Cortex of kidney (tissue), 1 donor: ENCODE measurements at places on chromosomes 3 and 15.

GRCh38 chr3:184275961-184276910 is at the start of gene ECE2:
TSS of gene ECE2 (plus strand) at chr3:184276022. CDS start at chr3:184276154, 132 bp downstream.
- no peak for DNase-seq

DNA sequence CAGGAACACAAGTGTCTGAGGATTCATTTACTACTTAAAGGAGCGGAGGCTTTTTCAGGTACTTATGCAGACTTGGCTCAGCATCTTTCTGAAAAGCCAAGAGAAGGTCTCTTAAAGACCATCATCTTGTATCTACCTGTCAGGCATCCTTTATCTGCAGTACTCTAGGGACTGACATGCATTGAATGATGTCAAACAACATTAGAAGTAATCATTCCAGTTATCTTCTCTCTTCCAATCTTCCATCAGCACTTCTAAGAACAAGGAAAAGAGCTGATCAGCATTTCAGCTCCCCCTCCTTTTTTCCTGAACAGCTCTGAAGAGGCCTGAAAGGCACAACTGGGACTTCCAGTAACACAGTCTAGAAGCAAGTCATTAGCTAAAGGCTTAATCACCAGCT is 214.8 kb downstream of the KCNH8 start:
- no peak for DNase-seq

DNA sequence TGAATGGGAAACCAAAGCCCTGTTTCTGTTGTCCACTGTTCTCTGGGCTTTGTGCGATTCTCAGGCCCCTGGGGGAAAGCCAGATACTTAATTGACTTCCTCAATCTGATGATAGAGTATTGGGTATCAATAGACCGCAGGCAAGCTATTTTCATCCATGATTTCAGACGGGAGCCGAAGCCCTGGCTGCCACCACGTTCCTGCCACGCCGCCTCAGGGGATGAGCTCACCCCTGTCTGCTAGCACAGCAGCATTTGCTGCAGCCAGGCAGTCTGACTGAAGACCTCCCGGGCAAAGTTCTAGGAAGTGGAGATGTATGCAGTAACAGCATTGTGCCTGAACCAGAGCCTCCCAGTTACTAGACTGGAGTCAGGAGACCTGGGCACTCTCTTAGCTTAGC is 69.8 kb downstream of the ISG20 start:
- no peak for DNase-seq

- DNase-seq, result no peak
Observed at GRCh38 chr15:52551762-52552161, 17.1 kb downstream of the ARPP19 start.

DNA sequence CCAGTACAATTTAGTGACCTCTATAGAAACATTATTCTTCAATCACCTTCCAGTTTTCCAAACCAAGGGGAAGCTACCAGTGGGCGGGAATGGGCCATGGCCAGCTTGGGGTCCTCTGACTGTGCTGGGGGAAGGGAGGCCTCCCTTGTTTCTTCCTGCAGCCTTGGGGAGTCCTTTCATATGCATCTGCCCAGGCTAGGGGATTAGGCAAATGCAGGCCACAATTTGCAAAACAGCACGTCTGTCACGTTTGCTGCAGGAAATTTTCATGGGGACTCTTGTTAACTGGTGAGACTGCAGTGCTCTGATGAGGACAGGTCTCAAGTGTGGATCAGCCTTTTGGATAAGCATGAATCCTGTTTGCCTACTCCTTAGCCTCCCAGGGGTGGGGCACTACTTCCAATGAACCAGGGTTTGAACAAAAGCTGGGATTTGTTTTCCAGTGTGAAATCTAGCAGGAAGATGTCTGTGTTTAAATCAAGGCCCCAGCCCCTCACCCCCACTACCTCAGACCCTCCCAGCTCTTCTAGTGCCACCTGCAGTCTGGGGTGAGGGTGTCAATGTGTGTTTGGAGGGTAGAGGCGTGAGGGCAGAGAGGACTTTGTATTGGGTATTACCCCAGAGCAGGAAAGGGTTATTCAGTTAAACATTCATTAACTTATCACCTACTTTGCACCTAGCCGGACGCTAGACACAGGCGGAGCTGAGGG is 219.9 kb downstream of the OPA1 start:
- no peak for DNase-seq

DNA sequence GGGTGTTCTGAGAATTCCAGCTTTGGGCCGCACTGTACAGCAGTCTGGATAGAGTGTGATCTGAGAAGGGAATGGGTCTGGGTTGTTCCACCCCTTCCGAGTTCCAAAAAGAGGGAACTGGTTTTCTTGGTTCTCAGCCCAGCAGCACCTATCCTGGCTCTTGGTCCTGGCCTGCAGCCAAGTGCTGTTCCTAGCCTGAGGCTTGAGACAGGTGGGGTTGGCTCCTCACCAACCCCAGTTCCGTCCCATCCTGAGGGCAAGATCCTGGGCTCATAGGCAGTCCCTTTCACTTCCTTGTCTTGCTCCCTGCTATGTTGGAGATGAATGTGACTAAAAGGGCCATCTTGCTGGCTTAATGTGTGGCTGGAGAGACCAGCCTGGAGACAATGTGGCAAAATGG is 15.2 kb downstream of the IVD start:
- DNase-seq, result no peak

- DNase-seq, result no peak
Observed at GRCh38 chr15:51200792-51201191, 106.1 kb upstream of the TNFAIP8L3 start.

GRCh38 chr3:133280586-133280985 is 119.3 kb upstream of the BFSP2 start:
- DNase-seq, result no peak

GRCh38 chr3:141738891-141739363 is 829 bp downstream of the RNF7 start:
- DNase-seq, result no peak

GRCh38 chr15:51736751-51737521 is 519 bp downstream of the LYSMD2 start:
- no peak for DNase-seq

DNA sequence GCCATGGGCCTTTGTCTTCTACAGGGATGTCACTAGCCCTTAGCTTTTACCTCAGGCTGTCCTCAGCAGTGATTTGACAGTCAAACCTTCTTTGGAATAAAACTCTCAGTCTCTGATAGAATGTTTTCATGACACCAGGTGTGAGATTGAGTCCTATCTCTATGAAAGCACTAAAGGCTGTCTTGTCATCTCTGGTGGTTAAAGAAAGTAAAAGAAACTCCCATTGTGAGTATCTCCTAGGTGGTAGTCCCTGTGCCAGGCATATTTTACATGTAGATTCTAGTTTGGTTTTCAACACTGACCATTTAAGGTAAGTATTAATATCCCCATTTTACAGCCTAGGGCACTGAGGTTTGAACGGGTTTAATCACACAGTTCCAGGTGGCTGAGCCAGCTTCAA is 360.2 kb downstream of the CHST2 start:
- DNase-seq, result no peak

DNA sequence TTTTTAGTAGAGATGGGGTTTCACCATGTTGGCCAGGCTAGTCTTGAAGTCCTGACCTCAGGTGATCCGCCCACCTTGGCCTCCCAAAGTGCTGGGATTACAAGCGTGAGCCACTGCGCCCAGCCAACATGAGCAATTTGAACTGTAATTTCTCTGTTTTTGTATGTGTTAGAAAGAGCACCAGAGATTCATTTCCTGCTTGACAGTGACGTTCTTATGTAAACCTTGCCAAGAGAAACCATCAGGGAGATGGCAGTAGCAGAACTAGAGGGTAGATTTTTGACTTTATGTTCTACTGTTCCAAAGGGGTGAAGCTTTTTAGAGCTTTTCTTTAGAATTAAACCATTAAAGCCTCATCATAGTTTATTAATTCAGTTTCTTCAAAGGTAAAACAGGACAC is 148.1 kb upstream of the UMPS start:
- DNase-seq, result no peak

GRCh38 chr3:151584566-151584965 is 123.7 kb upstream of the IGSF10 start:
- no peak for DNase-seq

GRCh38 chr3:32413845-32414521 is 22.3 kb downstream of the CMTM7 start:
- no peak for DNase-seq

GRCh38 chr3:160399125-160400029 is at the start of the genes IFT80 and SMC4:
TSS of gene IFT80 (minus strand) at chr3:160399225. CDS start at chr3:160384600, 14,625 bp downstream.
TSS of gene SMC4 (plus strand) at chr3:160399650. CDS start at chr3:160400827, 1,177 bp downstream.
- DNase-seq, result no peak

GRCh38 chr3:42900226-42901072 is 5.5 kb upstream of the ZNF662 start:
- DNase-seq, result no peak

DNA sequence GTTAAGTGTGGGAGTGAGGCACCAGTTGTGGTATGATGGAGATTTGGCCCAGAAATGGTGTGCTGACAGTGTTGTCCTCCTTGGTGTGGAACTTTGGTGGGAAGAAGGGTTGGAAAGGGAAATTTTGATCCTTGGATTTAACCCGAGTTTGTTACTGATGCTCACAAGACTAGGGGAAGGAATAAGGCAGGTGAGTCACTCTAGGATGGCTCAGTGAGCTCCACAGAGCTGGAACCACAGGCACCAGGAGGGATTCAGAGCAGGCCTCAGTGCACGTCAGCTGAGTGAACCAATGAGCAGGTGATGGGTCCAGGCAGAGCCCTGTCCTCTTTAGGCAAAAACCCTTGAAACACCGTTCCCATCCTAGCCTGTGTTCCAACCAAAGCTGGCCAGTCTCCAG is 11.4 kb downstream of the CHRD start:
- DNase-seq, result no peak

- DNase-seq, result no peak
Observed at GRCh38 chr15:60782316-60782715, 303.4 kb upstream of the ICE2 start.

DNA sequence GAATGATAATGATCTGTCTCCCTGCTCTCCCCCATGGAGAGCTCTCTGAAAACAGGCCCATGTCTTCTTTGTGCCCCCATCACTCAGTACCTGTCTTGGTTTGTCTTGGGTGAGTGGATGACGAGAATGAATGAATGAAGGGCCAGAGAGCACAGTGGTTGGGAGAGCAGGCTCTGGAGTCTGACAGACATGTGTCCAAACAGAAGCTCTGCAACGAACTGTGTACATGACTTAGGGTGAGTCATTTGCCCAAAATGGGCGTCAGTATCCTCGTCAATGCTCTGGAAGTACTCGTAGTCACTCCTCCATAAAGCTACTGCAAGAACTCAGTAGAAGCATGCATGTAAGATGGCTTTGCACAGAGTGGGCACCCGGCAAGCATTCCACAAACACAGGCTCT is 170.2 kb upstream of the TLE3 start:
- DNase-seq, result no peak

DNA sequence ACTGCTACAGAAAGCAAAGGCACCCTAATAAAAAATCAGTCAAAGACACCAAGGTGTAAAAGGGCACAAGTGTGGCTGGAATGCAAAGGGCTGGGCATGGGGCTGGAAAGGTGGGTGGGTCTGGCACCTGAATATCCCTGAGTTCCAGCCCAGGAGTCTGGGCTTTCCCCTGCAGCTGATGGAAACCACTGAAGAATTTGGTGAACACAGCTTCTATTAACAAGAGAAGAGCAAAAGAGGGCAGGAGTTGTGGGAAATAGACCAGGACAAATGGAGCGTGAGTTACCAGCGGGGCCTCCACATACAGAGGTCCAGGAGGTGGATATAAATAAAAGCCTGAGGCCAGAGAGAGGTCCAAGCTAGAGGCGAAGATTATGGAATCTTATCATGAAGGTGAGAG is 45.1 kb upstream of the TPM1 start:
- DNase-seq, result no peak

GRCh38 chr15:88450125-88450798 is 16.9 kb downstream of the MRPL46 start:
- DNase-seq, result no peak

- DNase-seq, result no peak
Observed at GRCh38 chr3:133393691-133394474, 6.0 kb upstream of the BFSP2 start.

GRCh38 chr15:89495638-89496145 is 691 bp downstream of the RHCG start:
- DNase-seq, result no peak

DNA sequence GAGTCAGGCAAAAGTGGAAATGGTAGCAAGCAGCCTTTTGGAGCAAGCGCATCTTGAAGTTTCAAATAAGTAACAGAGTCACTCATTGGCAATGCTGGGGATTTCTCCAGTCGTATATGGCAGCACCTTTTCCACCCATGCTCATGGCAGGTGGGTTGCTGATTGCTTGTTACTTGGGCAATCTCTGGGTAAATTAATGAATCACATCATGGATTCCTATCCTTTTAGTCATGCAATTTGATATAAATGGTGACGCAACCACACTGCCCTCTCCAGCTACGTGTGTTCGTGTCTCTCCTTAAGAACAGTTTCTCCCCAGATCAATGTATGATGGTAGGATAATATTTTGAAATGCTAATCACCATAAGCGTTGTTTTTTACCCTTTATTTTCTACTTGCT is 339.9 kb upstream of the KCNH8 start:
- DNase-seq, result no peak

GRCh38 chr15:41983221-41983620 is 10.9 kb upstream of the EHD4 start:
- DNase-seq, result no peak

DNA sequence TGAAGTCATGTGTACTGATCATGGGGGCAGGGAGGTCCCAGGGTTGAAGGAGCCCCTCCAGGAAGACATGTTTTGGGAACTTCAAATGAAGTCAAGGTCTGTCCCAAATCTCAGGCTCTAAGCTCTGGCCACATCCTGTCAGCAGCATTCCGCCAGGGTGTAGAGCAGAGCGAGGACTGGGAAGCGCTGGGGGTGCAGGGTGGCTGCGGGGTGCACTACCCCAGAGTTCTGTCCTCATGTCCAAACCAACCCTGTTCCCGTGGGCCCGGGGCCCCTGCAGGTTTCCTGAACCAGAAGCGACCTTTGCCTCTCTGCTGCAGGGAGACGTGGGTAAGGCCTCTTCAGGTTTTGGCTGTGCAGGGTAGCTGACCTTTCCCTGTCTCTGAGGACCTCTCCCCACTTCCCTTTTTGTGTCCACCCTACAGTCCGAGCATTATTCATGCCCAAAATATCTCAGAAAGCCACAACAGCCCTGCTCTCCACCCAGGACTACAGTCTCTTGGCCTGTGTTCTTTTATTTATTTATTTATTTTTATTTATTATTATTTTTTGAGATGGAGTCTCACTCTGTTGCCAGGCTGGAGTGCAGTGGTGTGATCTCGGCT is 26.6 kb upstream of the FLNB start:
- no peak for DNase-seq
